ENCODE measurements at places on chromosomes 6 and 20.

DNA sequence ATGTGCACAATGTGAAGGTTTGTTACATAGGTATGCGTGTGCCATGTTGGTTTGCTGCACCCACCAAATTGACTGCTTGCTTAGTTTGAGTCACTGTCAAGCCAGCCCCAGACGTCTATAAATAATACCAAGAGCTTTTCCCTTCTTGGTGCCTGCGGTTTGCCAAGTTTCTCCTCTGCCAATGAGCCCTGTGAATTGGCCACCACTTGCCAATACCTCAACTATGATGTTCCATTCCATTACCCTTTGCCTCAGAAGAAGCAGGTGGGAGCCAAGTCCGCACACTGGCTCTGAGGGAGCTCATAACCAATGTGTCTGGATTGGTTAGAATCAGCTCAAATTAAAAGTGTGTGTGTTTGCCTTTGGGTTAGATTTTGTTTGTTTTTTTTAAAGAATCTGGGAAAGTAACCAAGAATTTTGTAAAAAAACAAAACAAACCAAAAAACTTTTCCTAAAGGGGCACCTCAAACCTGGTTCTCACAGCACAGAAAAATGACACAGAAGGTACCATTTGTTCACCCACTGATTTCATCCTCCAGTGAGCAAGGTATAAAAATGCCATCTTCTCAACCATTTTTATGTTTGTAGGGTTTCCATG lies 244.7 kb upstream of the PRND start:
- no peak for DNase-seq

- no peak for DNase-seq
Observed at GRCh38 chr20:10519361-10520046, 84.4 kb downstream of the SLX4IP start.

GRCh38 chr6:4969609-4970285 lies 34.1 kb downstream of the RPP40 start:
- DNase-seq: no peak

GRCh38 chr20:49631061-49631716 lies 63.3 kb upstream of the PTGIS start:
- DNase-seq: no peak

GRCh38 chr6:84346372-84346771 lies 118.9 kb upstream of the CEP162 start:
- DNase-seq: no peak

DNA sequence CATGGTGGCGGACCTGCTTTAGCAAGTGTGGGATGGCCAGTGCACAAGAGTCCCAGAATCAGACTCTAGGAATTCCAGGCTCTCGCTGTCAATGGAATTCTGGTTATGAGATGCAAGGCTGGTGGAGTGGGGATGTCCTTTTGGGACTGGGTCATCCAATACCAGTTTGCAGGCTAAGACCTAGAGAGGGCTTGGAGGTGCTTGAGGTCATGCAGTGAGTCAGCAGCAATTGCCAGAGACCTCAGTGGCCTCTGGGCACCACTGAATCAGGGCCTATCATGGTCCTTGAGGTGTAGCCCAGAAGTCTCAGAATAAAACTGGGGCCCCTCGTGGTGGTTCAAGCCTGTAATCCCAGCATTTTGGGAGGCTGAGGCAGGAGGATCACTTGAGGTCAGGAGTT lies 1.4 kb upstream of the SCRT2 start:
- DNase-seq: no peak

- DNase-seq: no peak
Observed at GRCh38 chr20:50388733-50389437, 121.3 kb upstream of the PTPN1 start.

GRCh38 chr6:142446168-142446567 lies 144.4 kb downstream of the ADGRG6 start:
- no peak for DNase-seq

- no peak for DNase-seq
Observed at GRCh38 chr6:45710304-45710821, 305.3 kb downstream of the CLIC5 start.

GRCh38 chr20:38764567-38765318 lies 16.5 kb downstream of the ACTR5 start:
- DNase-seq: no peak

DNA sequence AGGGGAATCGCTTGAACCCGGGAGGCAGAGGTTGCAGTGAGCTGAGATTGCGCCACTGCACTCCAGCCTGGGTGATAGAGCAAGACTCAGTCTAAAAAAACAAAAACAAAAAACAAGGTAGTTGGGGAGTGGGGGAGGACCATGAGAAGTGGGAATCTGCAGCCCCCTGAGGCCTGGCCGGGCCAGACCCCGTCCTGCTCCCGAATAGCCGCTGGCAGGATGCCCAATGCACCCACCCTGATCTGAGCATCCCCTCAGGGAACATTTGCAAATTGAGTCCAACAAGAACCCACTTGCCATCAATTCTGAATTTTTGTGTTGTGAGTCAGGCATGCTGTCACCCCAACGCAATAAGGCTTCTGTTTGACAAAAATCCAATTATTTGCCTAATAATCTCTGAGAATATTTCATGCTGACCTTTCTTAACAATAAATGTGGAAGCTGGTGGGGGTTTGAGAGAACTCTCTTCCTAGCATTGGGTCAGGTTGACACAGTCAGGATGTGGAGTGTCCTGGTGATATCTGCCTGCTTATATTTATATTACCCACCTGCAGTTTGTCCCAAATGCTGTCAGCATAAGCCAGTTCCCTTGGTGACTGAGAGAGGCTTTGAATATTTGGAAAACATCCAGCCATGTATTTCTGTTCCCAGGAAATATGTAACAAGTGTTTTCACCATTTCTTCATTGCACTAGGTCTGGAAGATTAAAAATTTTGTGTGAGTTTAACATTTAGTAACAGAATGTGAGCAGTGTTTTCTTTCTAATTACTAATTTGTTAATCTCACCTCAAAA lies 28.4 kb upstream of the FRMD1 start:
- peak; percentile 35 for DNase-seq

- DNase-seq: no peak
Observed at GRCh38 chr6:145213614-145214013, 521.7 kb downstream of the EPM2A start.

DNA sequence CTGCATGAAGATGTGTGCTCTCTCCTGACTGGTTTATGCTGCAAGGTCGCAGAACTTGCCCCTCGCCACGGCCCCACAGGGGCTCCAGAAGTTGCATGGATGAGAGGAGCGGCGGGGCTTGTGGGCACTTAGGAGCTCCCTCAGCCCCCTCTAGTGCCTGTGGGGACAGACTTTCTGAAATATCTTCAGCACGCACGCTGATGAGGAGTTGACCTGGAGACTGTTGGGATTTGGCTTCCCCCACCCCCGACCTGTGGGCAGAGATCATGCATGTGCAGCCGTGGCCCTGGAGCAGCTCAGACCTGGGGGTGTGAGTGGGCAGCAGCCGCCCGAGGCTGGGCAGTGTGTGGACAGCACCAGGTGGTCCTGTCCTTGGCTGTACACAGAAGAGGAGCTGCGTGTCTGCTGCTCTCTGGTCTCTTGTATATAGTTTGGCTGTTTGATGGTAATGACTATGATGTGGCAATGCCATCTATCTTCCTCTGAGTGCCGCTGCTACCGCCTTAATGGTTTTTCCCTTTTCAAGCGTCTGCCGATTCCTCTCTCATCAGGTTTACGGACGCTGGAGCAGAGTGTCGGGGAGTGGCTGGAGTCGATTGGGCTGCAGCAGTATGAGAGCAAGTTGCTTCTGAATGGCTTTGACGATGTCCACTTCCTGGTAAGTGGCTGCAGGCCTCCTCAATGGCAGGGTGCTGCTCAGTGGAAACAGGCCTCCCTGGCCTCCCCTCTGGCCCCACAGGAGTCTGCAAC lies 81.4 kb downstream of the TCP11 start:
- no peak for DNase-seq

DNA sequence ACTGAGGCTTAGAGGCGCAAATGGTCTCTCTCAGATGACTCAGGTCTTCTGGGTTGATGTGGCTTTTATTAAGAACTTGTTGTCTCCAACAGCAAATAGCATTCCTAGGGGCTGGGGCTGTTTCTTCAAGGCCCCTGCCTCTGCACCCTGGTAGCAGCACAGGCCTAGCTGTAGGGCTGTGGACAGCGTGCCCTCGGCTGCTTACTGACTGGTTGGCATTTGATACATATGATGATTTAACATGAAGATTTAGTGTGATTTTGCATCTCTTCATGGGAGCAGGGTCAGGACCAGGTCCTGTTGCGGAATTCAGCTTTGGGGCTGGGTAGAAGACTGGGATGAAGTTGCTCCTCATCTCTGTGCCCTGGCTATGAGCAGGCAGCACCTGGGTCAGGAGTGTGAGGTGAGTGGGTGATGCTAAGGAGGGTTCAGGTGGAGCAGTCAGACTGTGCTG lies 24.3 kb upstream of the IER3 start:
- no peak for DNase-seq

DNA sequence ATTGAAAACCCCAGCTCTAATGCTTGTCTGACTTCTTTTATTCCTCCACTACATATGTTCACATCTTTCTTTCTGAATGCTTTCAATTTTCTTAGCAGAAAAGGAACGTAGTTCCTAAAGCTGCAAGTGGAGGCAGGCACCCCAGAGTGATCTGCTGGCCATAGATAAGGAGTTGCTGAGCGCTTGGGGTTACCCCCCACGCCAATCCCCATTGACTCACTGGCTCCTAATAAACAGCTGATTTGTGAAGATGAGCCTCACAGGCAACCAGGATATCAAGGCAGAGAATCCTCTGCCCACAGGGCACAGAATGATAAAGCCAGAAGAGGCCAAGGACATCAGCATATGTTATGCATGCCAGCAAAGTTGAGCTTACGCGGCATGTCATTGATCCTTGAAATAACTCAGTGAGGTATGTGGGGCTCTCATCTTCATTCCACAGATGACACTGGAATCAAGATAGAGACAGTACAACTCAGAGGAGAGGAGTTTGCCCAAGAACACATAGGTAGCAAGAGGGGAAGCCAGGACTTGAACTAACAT lies 129.1 kb upstream of the PTPRT start:
- no peak for DNase-seq

DNA sequence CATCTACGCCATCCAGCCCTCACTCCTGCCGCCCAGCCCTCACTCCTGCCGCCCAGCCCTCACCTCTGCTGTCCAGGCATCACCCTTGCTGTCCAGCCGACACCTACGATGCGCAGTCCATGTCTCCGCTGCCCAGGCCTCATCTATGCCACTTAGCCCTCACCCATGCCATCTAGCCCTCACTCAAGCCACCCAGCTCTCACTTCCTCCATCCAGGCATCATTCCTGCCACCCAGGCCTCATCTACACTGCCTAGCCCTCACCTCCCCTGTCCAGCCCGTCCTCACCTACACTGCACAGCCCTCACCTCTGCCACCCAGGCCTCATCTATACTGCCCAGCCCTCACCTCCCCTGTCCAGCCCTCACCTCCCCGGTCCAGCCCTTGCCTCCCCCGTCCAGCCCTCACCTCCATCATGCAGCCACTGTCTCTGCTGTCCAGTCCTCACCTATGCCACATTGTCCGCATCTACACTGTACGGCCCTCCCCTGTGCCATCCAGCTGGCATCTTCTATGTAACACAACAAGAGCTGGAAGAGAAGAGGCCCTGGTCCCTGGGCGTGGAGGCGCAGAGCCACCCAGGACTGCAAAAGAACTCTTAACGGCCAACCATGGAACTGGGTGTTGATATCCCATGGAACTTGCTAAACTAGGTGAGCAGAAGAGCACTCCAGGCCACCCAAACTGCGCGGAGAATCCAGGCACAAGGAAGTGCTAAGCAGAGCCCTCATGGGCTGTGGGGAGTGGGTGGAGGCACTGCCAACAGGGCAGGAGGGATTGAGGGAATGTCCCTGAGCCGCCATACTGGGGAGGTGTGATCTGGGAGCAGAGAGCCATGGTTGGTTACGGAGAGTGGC lies 31.0 kb downstream of the RNASET2 start:
- DNase-seq: no peak

DNA sequence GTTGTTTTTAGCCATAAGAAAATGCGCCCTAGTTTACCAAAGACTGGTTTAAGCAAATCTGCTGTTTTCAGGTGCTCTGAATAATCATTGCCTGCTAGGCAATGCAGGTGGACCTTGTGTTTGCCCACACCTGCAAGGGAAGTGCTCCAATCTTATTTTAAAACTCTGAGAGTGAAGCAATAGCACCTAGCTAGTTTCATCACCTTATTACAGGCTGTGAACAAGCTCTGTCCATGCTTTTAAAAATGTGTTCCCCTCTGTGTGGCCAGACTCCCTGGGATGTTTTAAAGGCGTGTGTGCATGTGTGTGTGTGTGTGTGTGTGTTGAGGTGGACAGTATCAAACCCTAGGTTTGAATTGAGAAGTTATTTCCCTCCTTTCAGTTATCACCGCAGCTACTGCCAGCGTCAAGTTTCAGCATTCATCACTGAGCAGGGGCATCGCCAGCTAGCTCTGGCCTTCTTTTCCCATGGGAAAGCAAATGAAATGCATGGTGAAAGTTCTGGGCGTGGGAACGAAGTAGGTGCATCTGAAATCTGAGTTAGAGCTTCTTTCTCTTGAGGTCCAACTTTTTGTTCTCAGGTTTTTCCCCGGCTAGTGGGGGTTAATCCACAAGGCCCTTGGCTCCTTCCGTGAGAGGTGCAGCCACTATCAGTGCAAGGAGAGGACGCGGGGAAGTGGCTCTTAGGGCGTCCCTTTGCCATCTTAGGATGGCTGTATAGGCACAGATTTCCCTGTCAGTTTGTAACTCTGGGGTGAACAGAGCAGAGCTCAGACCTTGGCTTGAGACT lies 30.8 kb downstream of the DUSP22 start:
- DNase-seq: no peak

DNA sequence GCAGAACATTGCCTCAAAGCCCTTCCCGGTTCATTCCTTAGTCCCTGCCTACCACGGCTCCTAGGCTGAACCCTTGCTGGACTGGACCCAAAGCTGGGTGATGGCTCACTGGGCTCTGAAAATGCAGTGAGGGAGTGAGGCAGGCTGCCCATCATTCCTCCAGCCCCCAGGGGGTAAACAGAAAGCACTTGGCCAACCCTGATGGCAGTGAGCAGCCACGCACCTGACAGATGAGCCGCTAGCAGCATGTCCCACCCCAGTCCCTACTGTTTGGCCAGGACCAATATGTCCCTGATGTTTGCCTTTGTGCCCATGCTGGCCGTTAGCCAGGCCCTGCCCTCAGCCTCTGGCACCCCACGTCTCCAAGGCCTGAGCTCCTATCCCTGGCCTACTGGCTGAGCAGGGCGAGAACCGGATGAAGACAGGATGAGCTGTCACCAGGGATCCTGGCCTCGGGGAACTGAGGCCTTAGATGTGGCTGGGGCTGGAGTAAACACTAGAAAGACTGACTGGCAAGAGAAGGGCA lies 19.4 kb upstream of the BAK1 start:
- DNase-seq: no peak

- DNase-seq: no peak
Observed at GRCh38 chr6:3648724-3649123, 102.8 kb downstream of the PXDC1 start.

GRCh38 chr6:51350308-51350904 lies 531.7 kb downstream of the TFAP2B start:
- DNase-seq: no peak

Data from NCI-H1105 (cell line).